ENCODE measurements at places on chromosomes 1 and 21.

- DNase-seq = no peak
These were observed 2.0 kb upstream of the TRNP1 start for GRCh38 chr1:26991310-26992116.

GRCh38 chr1:155892796-155893195 is 18.4 kb downstream of the RIT1 start:
- no peak for DNase-seq

GRCh38 chr1:245353411-245353810 is 198.6 kb downstream of the KIF26B start:
- no peak for DNase-seq

DNA sequence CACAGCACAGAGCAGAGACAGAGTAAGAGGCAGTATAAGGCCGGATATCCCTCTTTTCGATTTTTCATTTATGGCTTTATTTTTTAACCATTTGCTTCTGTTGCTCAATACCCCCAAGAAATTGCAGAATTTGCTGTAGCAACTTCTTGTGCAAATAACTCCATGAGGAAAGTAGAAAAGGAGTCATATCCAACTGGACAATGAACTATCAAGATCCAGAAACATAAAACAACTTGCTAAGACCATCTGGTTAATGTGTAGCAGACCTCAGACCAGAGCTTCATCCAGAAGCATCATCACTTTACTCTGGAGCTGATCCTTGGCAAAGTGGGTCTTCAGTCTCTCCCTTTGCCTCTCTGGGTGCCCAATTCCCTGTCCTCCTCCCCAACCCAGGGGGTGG is 45.9 kb downstream of the ZNF697 start:
- DNase-seq = no peak

GRCh38 chr1:66365635-66366034 is 168.3 kb upstream of the SGIP1 start:
- no peak for DNase-seq

- DNase-seq = no peak
These were observed at the start of gene PLD5 for GRCh38 chr1:242524571-242525359. Gene PLD5, minus strand, starts transcription at chr1:242524697.

GRCh38 chr1:67077593-67077992 is 23.6 kb upstream of the SLC35D1 start:
- no peak for DNase-seq

DNA sequence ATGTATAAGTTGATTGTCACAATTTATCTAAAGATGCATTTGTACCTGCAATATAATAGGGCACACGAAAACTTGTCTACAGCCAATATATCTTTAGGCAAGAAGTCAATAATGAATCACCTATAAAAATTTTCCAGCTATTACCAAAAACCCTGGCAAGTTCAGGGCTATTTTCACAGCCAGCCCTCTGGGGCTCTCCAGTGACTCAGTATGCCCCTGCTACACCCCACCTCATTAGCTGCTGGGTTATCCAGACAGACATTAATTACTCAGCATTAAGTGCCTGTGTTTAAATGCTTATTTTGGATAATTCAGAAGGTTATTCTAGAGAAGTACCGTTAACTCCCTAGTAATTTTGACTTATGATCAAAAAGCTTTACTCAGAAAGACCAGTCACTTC is 220.2 kb downstream of the TBX15 start:
- DNase-seq = no peak

- DNase-seq = peak; percentile 79
These were observed 53.1 kb upstream of the LBR start for GRCh38 chr1:225480825-225481434.

DNA sequence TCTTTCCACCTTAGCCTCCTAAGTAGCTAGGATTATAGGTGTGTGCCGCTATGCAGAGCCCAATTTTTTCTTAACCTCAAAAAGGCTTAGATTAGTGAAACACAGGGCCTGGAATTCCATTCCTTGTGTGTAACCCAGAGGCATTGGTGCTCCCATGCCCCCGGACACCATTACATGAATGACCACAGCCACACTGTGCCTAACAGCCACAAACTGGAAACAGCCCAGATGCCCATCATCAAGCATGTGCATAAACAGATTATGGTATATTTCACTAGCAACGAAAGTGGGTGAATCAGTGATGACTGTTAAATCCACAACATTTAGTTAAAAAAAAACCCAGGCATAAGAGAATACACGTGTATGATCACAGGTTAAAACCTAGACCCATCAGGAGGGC is 24.4 kb downstream of the ADAM30 start:
- DNase-seq = no peak

GRCh38 chr1:241129207-241129960 is 227.6 kb downstream of the RGS7 start:
- no peak for DNase-seq

DNA sequence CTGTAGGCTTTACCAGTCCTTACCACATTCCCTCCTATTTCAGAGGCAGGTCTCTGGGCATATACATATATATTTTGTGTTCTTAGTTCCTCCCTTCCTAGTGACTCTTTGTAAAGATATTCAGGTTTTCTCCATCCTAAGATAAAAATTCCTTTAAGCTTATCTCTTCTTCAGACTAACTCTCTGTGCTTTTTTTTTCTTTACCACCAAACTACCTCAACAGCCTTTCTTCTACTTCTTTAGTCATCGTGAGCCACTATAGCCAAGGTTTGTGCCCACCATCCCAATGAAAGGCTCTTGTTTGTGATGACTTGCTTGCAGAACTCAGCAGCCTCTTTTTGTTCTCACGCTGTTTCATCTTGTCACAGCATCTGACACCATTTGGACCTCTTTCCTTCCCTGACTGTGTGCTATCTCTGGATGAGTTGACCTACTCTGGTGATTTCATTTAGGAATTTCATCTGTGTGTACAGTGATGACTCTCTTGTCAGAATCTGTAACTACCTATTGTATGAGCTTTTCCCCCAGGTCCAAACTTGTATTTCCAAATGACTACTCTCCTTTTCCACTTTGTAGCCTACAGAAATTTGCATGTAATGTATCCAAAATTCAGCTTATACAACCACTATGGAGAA is 59.0 kb upstream of the MACF1 start:
- DNase-seq = no peak

GRCh38 chr1:69263921-69264391 is 303.8 kb upstream of the LRRC7 start:
- peak; percentile 98 for DNase-seq

DNA sequence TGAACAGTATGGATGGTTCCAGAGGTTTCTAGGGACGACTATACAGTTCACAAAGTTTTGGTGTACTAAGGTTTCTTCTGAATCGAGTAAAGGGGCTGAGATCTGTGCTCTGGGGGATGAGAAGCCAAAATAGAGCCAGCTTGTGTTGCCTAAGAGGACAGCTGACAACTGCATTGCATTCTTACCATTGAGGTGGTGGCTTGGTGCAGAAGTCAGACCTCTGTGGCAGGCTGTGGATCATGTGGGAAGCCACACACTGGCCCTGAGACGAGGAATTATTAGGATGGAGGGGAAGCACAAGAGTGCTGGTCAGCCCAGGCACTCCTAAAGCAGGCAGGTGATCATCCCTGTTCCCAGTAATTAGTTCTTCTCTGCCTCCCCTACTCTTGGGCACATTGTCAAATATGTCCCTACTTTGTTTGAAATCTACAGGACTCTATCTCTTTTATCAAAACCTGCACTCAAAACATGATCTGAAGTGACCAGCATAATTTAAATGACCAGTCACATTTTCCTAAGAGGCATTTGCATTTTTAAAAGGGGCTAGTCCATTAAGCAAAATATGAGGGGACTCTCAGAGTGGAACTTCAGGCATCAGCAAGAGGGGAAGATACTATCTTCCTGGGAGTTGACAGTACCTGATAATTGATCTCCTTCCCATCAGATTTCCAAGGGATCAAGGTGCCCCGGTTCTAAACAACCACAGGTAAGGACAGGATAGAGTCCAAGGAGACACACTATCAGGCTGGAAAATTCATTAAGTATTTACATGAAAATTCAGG is at the start of gene FCRLB:
Gene FCRLB (plus strand): TSS at position 589 of the 782 bp plus-strand sequence. CDS start 1,129 bp downstream, outside the sequence.
- no peak for DNase-seq

GRCh38 chr1:37606481-37607263 is 10.9 kb upstream of the GNL2 start:
- DNase-seq = no peak

- no peak for DNase-seq
These were observed 173.6 kb upstream of the IGSF21 start for GRCh38 chr1:17933971-17934370.

- no peak for DNase-seq
These were observed 1569.0 kb upstream of the B3GALT2 start for GRCh38 chr1:194755241-194755994.

All from NCI-H748 treated with DMSO at 0.1 percent for 48 hours (cell line).